ENCODE measurements at places on chromosomes 2 and 18.

DNA sequence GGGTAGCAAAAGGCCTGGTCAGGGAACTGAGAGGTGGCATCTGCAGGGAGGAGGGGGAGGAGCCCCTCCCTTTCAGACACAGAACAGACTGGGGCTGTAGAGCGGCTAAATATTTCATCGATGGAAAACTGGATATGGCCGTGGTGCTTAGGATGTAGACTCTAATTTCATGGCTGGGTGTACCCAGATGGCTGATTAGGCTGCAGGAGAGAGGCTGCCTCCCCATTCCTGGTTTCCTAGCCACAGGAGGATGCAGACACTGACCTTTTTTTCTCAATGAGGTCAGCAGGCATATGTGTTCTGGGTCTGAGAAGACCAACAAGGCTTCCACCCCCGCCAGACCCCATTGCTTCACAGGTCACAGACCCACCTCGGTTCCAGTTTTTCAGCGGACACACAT lies 79.3 kb upstream of the STPG4 start:
- no peak for DNase-seq

DNA sequence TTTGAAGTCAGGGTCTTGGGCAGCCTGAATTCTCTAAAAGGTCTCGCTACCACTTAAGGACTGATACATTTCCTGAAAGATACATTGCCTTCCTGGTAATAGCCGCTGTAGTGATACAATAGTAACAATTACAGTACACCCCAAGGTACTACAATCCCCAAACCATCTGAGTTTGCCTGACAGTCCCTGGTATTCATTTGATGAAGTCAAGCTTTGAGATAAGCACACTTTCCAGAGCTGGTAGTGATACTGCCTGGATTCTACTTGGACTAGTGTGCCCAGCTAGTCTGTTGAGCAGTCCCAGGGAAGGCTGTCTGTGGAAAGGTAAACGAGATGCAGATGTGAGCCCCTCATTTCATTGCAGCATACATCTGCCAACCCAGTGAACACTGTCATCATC lies 24.4 kb upstream of the ITGB6 start:
- DNase-seq: no peak

DNA sequence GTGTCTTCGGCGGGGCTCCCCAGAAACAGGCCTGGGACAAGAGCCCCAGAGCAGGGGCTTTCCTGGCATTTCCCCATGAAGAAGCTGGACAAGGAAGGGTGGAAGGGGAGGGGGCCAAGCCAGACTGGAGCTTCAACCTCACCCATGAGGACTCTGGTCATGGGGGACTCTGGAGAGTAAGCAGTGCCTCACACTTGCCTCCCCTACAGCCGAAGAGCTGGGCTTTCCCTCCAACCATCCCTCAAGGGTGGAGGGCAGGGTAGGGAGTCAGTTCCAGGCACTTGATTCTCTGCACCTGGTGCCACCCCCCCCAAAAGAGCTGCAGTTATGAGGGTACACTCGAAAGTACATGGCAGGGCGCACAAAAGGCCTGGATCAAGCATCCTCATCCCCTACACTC lies 246.6 kb downstream of the TFCP2L1 start:
- no peak for DNase-seq

GRCh38 chr2:69436596-69436937 lies 668 bp downstream of the NFU1 start:
- DNase-seq: no peak

DNA sequence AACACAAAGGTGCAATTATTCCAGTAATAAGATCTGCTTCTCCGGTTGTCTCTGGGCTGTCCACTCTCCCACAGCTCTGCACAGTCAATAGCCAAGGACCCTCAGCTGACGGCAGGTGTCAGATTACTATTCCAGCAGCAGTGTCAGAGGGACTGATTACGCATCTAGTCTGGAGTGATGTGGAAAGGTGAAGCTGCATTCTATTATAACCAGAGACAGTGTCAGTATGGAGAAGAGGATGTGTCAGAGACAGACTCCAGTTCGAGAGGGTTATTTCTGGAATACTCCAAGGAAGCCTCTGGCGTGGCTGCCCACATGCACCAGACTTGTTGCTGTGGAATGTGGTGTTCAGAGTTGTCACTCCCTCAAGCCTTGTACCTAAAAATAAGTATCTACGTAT lies 163.6 kb upstream of the TMEM200C start:
- DNase-seq: no peak

Data from stimulated activated CD8-positive, alpha-beta memory T cell treated with anti-CD3 and anti-CD28 coated beads, Interleukin-12 subunit alpha, Interleukin-12 subunit beta, amount 100 ng/mL, for 1 hour (primary cell).